Myocyte (in vitro differentiated cells): ENCODE measurements at places on chromosomes 3 and 15. TPM values are rescaled to one million over a fixed set of nuclear protein-coding genes. Genes with fewer than 3 reads are reported as not detected.

- DNase-seq = no peak
Observed at GRCh38 chr3:152319831-152320617, 51.3 kb downstream of the MBNL1 start.

GRCh38 chr3:188133646-188134045 is 20.3 kb upstream of the LPP start:
- peak; percentile 43 for DNase-seq

GRCh38 chr15:67051088-67052045 is 14.0 kb upstream of the SMAD3 start:
- no peak for DNase-seq

CPEB1 gene
- total RNA-seq = 2.6 and 3.7 TPM in 2 replicates

SLC28A1 gene
- not detected in 2 replicates for total RNA-seq

ZNF80 gene
- total RNA-seq = 0.10 TPM in 1 of 2 replicates, not detected in the other

FAM240A gene
- total RNA-seq = not detected in 2 replicates
